Effector CD8-positive, alpha-beta T cell (primary cell): ENCODE measurements at places on chromosomes 4 and X.

DNA sequence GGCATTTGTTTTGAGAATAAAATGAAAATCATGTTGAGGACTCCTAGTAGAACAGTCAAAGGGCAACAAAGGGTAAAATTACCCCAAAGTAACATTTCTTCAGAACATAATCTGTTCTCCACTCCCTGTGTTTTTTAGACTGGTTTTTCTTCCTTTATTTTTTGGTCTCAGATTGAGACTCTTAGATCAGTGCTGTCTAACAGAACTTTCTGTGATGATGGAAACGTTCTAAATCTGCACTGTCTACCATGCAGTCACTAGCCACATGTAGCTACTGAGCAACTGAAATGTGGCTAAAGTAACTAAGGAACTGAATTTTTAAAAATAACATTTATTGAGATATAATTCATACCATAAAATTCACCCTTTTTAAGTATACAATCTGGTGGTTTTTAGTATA is 19.8 kb downstream of the CASK start:
- DNase-seq, result no peak

DNA sequence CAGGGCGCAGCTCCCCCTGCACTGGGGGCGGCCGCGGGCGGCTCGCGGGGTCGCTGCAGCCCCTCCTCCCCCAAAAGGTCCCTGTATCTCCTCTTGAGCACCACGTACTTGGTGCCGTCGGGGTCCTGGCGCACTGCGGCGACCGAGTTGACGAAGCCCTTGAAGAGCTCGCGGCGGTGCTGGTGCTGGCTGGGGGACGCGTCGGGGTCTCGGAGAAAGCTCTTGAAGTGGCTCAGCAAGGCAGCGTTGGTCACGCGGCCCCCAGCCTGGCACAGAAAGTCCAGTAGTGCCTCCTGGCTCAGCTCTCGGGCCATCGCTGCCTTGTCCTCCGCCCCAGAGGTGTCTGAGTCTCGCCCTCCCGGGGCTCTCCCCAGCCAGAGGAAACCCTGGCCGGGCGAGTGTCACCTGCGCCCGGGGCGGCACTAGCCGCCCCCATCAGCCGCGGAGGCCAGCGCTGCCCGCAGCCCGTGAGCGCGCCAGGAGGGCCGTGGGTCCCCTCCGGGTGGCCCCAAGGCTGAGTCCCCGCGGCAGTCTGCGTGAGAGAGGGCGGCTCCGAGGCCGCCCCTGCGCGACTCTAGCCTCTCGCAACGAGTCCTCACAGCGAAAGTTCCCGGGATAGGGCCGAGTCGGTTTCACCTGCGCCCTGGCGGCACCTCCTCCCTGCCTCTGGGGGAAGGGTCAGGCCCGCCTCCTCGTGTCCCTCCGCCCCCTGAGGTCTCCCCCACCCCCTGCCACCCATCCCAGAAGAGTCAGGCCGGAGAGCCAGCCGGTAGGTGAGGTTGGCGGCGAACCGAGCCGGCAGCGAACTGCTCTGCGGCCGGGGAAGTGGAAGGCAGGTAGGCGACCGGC is at the start of gene SOWAHB:
Gene SOWAHB (minus strand): TSS at position 609 of the 849 bp plus-strand sequence. CDS start 295 bp downstream, at position 314.
- peak; percentile 6 for DNase-seq

- DNase-seq, result no peak
Measured at GRCh38 chr4:8453957-8454356, 13.4 kb downstream of the TRMT44 start.

GRCh38 chr4:23122666-23123400 is 430.1 kb downstream of the GBA3 start:
- no peak for DNase-seq

GRCh38 chr4:173074501-173074946 is 94.1 kb upstream of the GALNT7 start:
- DNase-seq, result no peak

DNA sequence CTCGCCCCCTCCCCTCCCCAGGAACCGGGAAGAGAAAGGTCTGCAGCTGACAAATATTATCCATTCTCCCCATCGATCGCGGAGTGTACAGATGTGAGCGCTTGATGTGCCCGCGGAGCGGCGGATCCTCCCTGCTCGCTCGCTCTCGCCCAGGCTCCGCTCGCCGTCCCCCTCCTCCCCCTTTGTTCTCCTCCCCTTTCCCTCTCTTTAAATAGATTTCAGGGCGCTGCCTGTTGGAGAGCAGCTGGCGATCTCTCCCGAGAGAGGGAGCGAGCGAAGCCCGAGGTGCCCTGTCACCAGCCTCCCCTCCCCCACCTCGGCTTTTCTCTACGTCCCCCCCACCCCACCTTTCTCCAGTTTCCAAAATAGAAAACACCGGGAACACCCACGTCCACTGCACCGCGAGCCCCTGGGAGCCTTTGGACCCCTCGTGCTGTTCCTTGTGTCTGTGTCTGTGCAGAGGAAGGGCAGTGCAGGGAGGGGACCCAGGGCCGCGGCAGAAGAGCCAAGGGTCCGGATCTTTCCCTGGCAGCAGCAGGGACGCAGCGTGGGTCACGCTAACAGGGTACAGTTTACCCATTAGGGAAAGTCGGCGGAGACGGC is 56.6 kb upstream of the BCOR start:
- no peak for DNase-seq

GRCh38 chr4:15809466-15809865 is 31.3 kb downstream of the CD38 start:
- no peak for DNase-seq

GRCh38 chrX:149032449-149032848 is 472.7 kb downstream of the IDS start:
- no peak for DNase-seq

DNA sequence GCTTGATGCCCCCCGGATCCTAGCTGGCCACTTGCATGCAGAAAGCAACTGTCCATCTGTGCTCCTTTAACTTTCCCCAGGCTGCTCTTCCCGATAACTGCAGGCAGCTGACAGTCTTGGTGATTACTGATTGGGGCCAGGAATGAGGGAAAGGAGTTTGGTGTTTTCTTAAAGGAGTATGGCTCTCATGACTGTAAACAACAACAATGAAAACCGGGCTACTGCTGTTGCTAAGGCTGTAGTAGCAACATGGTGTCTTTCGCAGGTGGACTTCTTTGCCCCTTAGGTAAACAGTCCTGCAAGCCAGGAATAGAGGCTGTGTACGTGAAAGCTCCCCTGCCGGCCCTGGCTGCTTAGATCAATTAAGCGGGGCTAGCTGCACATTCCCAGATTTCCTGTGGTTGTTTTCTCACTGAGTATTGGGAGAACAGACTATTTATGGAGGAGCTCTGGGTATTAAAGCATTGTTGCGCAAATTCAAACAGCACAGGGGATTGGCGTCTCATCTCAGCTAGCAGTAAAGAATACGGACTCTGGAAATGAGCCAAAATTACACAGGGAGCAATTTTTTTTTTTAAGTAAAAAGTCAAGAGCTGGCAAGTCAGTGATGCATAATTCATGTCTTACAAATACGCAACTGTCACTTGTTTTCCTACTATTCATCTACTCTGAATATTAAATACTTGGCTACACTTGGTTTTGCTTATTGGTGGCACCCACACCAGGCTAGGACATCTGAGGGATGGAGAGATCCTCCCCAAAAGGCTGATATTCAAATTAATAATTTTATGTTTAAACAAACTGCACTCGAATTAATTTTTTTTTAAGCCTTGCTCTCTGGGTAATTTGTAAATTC is 61.6 kb upstream of the NAP1L5 start:
- DNase-seq, result no peak

DNA sequence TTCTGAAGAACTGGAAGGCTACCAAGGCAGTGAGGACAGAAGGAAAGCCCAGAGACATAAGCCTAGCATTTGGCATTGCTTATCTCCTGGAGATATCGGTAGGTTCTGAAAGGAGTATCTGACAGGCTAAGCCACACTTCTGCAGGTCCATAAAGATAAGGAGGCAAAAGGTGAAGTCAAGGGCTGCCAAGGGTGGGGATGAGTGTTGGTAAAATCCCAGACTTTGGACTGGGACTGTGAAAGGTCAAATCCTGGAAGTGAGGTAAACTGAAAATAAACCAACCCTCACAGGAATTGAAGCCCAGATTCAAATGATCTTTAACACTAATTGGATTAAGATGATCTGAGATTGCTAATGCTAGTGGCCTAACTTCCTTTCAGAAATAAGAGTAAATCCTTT is 27.4 kb downstream of the GK start:
- DNase-seq, result no peak

GRCh38 chr4:165787516-165788274 is 85.3 kb upstream of the TLL1 start:
- DNase-seq, result no peak

DNA sequence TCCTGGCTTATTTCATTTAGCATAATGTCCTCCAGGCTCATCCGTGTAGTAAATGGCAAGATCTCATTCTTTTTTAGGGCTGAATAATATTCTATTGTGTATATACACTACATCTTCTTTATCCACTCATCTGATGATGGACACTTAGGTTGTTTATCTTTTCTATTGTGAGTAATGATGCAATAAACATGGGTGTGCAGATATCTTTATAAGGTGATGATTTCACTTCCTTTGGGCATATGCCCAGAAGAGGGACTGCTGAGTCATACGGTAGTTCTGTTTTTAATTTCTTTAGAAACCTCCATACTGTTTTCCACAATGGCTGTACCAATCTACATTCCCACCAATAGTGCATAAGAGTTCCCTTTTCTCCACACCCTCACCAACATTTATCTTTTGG is 317.6 kb upstream of the CNKSR2 start:
- no peak for DNase-seq

DNA sequence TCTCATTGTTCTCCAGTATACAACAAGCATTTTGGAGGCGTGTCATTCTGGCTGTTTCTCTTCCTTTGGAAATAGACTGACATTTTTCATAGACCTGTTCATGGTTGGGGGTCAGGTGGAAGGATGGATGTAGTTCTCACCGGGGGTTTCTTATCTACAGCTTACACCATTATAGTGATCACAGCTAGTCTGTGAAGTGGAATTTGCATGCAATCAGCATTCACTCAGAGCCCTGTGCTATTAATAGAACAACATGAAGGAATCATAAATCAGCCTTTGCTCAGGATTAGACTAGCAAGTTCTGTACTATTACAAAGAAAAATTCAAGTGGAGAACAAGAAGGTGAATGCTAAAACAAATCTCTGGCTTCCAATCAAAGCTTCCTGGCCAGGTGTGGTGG is 132.6 kb upstream of the PUDP start:
- DNase-seq, result no peak

- no peak for DNase-seq
Measured at GRCh38 chr4:108008721-108009120, 19.0 kb downstream of the HADH start.

DNA sequence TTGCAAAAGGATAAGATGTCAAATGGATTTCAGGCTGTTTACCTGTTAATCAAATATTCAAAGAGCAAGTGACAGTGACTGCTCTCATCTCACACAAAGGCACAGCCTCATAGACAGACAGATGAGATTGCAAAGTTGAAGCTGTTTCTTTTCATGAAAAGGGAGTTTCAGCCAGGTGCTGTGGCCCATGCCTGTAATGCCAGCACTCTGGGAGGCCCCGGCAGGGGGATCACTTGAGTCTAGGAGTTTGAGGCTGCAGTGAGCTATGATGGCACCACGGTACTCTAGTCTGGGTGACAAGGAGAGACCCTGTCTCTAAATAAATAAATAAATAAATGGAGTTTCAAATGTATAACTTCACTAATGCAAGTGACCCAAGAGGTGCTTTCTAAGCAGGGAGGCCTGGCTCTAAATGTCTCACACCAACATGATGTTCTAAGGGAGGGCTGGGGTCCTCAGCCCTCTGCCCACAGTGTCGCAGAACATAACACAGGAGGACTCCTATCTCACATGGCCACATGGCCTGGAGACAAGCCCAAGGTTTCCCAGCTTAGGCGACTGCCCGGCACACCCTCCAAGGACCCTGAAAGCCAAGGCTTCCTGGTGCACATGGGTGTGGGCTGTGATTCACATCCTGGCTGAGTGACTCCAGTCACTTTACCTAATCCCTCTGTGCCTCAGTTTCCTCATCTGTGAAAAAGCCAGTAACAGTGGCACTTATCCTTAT is 26.8 kb downstream of the PPP2R2C start:
- no peak for DNase-seq

GRCh38 chr4:169601016-169601771 is 11.2 kb downstream of the NEK1 start:
- no peak for DNase-seq

- DNase-seq, result no peak
Measured at GRCh38 chrX:5976332-5976731, 252.3 kb downstream of the NLGN4X start.

GRCh38 chrX:53594354-53594753 is 92.2 kb downstream of the HUWE1 start:
- DNase-seq, result no peak

- no peak for DNase-seq
Measured at GRCh38 chrX:75421688-75422230, 101.1 kb downstream of the ZDHHC15 start.

DNA sequence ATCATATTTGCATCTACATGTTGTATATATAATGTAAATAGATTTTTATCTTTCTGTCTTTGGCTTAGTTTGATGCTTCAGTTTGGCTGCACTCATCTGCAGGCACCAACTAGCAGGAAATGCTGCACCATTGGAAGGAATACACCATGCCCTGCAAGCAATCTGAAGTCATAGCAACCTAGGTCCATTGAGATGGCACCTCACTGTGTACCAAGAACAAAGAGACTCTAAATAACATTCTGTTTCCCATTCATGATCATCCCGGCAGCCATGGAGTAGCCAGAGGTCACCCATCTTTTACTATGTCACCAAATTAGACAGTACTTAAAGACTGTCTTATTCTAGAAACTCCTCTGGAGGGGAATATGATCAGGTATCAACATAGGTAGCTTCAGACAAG is 40.8 kb upstream of the HS6ST2 start:
- DNase-seq, result no peak
